ENCODE measurements at places on chromosomes 13 and 19.

- no peak for DNase-seq
These were observed 13.2 kb upstream of the EID2 start for GRCh38 chr19:39553082-39553652.

DNA sequence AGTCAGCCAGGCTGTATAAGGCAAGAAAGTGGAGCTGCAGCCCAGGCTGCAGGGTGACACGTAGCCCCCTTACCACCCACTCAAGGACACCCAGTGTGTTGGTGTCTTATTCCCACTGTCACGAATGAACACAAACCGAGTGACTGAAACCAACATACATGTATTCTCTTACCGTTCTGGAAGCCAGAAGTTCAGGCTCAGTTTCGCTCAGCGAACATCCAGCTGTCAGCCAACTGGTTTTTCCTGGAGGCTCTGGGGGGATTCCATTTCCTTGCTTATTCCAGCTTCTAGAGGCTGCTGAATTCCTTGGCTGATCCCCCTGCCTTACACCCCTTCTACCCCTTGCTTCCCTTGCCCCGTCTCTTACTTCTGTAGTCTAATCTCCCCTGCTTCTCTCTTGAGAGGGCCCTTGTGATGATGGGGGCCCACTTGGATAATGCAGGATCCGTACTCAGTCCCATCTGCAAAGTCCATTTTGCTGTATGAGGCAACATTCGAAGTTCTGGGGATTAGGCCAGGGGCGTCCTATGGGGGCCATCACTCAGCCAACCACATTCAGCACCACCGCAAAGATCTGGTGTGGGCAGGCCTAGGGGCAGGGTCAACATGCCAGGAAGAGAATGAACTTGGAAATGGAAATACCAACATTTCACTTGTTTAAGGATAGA, 47.3 kb upstream of the MTIF3 start:
- DNase-seq = no peak

GRCh38 chr19:39833160-39833463, 850 bp downstream of the DYRK1B start:
- no peak for DNase-seq

- DNase-seq = no peak
These were observed 583 bp downstream of the PCDH8 start for GRCh38 chr13:52847682-52848432.

GRCh38 chr13:22569811-22570210, 611.0 kb upstream of the SGCG start:
- no peak for DNase-seq

- DNase-seq = no peak
These were observed 31.9 kb downstream of the ATP4B start for GRCh38 chr13:113625965-113626721.

GRCh38 chr13:110103026-110103425, 203.9 kb downstream of the COL4A1 start:
- DNase-seq = no peak

DNA sequence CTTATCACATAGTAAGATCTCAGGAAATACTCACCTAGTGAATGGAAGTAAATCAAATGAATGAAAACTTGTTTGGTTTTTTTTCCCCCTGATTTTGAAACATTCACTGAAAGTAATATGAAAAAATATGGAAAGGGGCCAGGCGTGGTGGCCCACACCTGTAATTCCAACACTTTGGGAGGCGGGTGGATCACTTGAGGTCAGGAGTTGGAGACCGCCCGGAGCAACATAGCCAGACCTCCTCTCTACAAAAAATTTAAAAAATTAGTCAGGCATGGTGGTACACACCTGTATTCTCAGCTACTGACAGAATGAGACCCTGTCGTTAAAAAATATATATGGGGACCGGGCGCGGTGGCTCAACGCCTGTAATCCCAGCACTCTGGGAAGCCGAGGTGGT, 149.6 kb downstream of the SIPA1L3 start:
- DNase-seq = no peak

- DNase-seq = no peak
These were observed 183.9 kb downstream of the DCLK1 start for GRCh38 chr13:35947315-35947714.

GRCh38 chr13:27355894-27356293, 68.5 kb upstream of the GTF3A start:
- no peak for DNase-seq

DNA sequence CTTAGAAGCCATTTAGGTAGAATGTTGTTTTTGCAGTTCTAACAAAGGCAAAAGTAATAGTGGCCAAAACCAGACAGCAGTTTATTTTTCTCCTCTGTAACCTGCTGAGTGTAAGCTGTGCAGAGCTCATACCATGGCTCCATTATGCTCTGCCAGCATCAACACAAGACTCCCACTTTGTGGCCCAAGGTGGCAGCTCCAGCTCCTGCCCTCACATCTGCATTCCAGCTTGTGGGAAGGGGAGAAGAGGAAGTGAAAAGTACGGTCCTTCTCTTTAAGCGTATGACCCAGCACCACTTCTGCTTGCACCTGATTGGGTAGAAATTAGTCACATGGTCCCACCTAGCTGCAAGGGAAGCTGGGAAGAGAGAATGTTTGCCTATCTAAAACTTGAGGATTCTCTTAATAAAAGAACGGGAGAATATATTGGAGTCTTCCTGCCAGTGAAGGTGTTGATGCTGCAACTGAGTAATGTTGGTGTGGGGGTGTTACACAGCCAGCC, 19.2 kb downstream of the ADGRE1 start:
- no peak for DNase-seq

GRCh38 chr13:42305503-42305902, 33.6 kb downstream of the AKAP11 start:
- no peak for DNase-seq

DNA sequence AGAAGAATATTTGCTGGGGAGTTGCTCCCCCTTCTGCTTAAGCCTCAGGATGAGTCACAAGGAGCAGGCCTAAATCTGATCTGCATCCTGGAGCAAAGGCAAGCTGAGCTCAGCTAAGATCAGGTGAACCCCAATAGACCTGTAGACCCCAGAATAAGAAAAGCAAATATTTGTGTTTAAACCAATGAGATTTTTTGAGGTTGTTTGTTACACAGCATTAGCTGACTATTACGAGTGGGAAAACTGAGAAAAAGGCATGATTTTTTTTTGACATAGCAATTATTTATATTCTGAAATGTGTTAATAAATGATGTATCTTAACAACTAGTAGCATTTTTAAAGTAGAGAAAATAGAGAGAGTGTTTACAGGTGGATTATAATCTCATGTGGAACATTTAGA, 45.1 kb downstream of the ADGRE3 start:
- no peak for DNase-seq

GRCh38 chr19:41868120-41868988, 8.3 kb downstream of the RPS19 start:
- no peak for DNase-seq

DNA sequence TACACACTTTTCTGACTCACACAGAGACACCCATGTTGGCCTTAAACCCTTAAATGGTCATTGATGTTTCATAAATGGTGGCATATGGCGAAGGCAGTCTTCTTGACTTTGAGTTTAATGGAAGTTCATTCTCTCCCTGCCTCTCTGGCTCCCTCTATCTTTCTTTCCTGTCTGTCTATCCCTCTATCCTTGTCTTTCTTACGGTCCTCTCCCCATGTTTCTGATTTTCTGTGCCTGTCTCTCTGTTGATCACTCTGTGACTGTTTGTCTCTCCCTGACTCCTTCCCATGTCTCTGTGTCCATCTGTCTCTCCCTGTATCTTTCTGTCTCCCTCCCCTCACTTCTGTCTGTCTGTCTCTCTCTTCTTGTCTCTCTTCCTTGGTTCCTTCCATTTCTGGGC, 43.2 kb upstream of the SHKBP1 start:
- DNase-seq = no peak

DNA sequence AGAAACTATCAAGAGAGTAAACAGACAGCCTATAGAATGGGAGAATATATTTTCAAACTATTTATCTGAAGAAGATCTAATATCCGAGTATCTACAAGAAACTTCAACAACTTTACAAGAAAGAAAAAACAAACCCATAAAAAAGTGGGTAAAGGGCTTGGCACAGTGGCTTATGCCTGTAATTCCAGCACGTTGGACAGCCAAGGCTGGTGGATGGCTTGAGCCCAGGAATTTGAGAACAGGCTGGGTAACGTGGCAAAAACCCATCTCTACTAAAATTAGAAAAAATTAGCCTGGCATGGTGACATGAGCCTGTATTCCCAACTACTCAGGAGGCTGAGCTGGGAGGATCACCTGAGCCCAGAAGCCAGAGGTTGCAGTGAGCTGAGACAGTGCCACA, 7.8 kb upstream of the LGALS16 start:
- DNase-seq = no peak

GRCh38 chr19:6818246-6818645, 45.7 kb downstream of the VAV1 start:
- DNase-seq = no peak

- DNase-seq = no peak
These were observed 695 bp upstream of the PRR36 start for GRCh38 chr19:7874897-7875273.

DNA sequence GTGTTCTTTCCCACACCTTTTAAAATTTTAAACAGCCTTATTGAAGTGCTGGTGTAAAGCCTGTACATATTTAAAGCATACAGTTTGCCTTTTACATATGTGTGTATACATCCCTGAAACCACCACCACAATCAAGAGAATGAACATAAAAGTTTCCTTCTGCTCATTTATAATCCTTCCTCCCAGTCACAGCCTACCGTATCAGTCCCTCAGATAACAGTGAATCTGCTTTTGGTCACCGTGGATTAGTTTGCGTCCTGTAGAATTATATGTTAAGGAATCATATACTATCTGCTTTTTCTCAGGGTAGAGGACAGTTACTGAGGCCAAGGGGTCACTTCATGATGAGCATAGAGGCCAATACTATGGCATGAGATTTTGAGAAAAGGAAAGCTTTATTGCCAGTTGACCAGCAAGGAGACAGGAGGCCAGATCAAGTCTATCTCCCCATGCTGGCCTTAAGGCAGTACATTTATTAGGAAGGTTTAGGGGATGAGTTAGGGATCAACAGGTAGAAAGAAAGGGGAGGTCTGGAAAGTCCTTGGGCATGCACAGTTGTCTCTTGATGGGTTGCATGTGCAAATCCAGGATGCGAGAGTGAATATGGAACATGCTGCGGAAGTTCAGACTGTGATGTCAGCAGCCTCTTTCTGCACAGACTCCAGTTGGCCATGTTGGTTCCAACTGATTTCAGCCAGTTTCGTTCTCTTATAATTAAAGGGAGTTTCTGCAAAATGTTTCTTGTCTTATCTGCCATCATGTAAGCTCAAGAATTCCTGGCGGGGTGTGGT, 36.3 kb upstream of the LSM14A start:
- no peak for DNase-seq

GRCh38 chr19:39557811-39558623, 18.1 kb upstream of the EID2 start:
- no peak for DNase-seq

DNA sequence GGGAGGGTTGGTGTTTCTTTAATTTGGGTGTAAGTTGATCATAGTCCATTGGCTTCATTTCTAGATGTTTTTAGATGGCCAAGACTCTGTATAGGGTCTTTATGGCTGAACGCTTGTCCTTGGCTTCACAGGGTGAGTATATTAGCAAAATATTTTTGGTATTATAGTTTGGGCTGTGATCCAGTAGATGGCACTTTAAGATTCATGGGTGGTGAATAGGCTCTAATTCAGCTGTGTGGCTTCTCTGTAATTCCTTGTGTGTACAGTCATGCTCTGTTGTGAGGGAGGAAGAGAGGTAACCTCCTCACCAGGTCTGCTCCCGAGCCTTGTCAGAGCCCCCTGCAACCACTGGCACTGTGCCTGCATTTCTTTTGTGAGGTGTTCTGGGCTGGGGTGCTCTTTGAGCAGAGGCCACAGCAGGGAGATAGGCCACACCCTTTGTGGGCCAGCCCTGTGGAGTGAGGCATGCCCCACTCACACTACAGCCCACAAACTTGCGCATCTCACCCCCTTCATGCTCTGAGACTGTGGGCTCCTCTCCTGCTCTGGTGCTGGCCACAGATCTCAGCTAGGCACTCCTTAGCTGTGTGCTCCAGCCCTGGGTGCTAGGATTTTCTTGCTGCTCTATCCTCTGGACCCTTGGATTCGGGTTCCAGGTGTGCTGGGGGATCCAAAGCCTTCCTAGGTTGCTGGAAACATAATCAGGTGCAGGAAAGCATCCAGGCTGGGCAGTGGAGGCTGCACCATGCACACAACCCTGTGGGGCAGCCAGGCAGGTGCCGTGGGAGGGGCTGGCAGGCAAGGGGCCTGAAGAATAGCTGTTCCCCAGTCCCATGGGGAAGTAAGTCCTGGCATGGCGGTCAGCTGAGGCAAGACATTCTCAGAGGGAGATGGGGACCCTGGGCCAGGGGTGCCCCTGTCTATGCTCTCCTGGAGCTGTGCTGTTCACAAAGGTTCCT, 193.9 kb downstream of the GPC5 start:
- DNase-seq = no peak

GRCh38 chr19:36201684-36202083, 12.8 kb downstream of the ZNF565 start:
- DNase-seq = no peak

- DNase-seq = peak; percentile 8
These were observed 432.4 kb downstream of the SLITRK1 start for GRCh38 chr13:83449668-83450395.

- DNase-seq = no peak
These were observed 30.5 kb downstream of the ZIC5 start for GRCh38 chr13:99941086-99941485.

GRCh38 chr13:48661107-48661506, 7.4 kb downstream of the CYSLTR2 start:
- DNase-seq = no peak

DNA sequence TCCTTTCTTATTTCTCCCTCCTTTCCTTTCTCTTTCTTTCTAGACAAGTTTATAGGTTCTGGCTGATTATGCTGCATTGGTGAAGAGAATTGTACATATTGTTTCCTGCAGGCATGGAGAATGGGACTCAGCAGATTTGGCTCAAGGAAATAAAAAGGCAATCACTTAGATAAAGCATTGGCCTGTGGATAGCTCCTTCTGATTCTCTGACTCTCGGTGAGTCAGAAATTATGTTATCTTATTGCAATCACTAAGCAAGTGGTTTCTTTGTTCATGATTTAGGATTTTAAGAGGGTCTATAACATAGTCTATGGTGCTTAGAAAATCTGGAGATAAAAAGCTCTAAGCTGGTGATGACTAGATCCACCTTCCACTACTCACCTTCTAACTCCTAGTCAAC, 54.0 kb upstream of the POSTN start:
- no peak for DNase-seq

All from AG09319 (cell line).